ENCODE measurements at places on chromosomes 7 and 10.

- no peak for DNase-seq
These were observed 143.4 kb upstream of the KLF14 start for GRCh38 chr7:130877236-130877990.

DNA sequence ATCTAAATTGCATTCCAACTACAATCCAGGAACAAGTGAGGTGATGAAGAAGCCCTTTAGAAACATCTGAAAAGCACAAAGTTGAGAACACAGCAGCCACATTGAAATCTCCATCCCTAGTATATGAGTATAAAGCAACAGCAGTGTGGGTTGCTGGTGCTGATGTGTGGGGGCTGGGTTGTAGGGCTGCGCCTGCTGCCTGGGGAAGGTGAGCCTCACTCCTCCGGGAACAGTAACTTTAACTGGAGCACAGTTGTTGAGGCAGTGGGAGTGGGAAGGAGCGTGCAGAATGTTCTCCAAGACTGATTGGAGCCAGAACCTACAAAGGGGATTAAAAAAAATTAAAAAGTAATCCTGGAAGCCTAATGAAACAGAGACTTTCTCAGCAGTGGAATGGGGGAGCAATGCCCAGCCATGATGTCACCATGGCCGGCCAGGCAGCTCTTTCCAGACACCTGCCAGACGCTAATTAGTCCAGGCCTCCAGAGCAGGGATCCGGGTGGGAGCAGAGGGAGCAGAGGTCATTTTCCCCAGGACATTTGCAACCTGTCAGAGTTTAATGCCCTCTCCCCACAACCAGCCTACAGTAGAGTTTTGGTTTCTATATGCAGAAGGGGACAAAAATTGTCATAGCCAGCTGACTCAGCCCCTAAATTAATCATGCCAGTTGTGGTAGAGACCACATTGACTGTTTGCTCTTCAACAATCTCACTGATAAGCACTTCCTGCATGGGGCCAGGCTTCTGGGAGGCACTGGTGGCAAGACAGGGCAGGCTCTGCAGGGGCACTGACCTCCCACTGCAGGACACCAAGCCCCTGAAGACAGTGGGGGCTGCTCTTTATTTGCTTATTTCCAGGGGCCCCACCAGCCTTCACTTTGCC, 133.0 kb upstream of the ZNF32 start:
- DNase-seq = no peak

- no peak for DNase-seq
These were observed 101.9 kb upstream of the LAMB4 start for GRCh38 chr7:108232076-108232475.

DNA sequence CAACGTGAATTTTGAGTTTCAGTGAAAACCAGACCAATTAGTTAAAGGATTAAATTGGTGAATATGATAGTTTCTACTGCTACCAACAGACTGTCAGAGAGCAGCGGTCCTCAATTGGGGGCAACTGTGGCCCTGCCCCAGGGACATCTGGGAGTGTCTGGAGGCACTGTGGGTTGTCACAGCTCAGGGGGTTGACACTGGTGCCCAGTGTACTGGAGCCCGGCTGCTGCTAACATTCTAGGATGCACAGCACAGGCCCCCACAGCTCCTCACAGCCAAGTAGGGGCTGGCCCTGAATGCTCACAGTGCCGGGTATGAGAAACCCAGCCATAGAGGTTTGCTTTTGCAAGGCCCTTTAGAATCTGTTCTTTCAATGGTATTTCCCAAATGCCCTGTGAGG, 84.1 kb upstream of the CXCL12 start:
- DNase-seq = no peak

- DNase-seq = no peak
These were observed 17.9 kb downstream of the OGDHL start for GRCh38 chr10:49744091-49744685.

GRCh38 chr10:61397175-61397986, 55.8 kb downstream of the TMEM26 start:
- DNase-seq = no peak

DNA sequence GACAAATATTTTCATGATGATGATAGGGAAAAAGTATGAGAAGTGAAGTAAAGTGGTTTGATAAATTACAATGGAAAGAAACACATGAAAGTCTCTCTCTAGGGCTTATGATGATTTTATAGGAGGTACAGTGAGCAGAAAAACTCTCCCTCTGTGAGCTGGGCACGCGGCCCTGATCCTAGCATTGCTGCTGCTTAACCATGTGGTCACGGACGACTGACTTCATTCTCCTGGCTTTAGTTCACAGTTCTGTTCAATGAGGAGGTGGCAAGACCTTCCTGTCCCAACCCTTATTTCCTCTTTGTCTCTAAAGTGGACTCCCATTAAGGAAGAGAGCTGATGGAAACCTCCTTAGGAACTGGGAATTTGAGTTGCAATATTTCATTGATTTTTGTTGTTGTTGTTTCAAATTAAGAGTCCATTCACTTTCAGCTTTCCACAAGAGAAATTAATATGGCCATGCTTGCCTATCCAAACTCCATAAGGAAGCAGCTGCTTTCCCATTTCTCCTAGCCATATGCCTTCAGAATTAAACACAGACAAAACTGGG, 8.2 kb upstream of the PON3 start:
- DNase-seq = no peak

- no peak for DNase-seq
These were observed 6.3 kb upstream of the GSTK1 start for GRCh38 chr7:143256932-143257331.

DNA sequence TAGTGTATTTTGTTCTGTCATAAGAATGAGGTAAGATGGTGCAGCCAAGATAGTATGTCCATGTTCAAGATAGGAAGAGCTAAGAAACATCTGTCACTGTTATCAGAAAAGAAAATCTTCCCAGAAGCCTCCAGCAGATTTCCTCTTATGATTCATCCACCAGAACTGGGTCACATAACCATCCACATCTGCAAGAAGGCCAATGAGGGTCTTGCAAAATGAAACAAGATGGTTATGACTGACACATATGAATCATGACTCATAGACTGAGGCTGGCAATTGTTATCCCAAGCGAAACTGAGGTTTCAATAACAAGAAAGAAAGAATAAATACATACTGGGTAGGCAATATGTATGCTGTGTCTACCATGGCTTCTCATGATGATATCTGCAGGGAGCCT, 30.3 kb downstream of the CCNJ start:
- no peak for DNase-seq

DNA sequence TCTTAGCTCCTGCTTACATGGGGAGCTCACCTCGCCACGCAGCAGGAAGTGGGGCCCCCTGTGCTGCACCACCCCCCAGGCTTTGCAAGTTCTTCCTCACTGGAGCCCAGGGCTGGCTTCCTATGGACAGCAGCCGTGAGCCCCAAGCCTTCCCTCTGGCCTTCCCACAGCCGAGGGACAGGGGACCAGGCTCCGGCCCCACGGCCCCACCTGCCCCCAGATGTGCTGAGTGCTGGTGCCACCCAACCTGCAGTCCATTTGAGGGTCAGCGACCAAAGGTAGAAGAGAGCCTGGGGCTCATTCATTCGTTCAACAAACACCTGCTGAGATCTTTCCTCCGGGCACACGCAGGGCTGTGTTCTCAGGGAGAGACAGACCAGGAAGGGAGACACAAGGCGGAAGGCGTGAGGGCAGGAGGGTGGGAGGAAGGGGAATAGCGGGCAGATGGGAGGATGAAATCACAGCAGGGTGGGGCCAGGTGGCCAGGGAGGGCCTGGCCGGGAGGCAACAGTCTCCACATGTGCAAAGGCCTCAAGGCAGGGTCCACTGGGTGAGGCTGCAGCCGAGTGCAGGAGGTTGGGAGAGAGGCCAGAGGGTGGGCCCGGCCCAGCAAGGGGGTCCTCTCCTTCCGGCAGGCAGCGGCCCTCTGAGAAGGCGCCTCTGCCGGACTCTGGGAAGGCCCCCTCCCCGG, 100.1 kb downstream of the FOXL3 start:
- no peak for DNase-seq

- no peak for DNase-seq
These were observed 29.6 kb downstream of the STAM start for GRCh38 chr10:17673471-17674061.

GRCh38 chr10:119325131-119325530, 117.8 kb downstream of the GRK5 start:
- no peak for DNase-seq

GRCh38 chr7:148579366-148579765, 11.2 kb upstream of the C7orf33 start:
- DNase-seq = no peak

DNA sequence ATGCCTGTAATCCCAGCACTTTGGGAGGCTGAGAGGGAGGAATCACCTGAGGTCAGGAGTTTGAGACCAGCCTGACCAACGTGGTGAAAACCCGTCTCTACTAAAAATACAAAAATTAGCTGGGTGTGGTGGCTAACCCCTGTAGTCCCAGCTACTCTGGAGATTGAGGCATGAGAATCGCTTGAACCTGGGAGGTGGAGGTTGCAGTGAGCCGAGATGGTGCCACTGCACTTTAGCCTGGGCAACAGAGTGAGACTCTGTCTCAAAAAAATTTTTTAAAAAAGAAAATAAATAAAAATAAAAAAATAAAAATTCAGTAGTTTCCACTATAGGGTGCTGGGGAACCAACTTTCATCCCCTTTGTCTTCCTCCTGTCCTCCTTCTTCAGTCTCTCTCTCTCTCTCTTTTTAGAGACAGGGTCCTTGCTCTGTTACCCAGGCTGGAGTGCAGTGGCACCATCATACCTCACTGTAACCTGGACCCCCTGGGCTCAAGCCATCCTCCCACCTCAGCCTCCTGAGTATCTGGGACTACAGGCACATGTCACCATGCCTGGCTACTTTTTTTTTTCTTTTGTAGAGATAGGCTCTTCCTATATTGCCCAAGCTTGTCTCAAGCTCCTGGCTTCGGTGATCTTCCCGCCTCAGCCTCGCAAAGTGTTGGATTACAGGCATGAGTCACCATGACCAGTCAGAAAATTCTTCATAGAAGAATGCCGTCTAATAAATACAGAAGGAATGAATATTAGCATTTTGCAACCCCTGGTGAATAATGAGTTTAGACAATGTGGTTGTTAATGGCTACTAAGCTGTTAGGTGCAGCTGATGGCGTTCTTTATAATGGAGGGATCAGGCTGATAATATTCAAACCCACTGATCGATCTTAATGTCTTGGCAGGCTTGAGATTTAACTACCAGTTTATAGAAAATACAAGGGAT, 20.6 kb downstream of the RBM20 start:
- DNase-seq = no peak

GRCh38 chr7:30135301-30136116, 723 bp downstream of the MTURN start:
- no peak for DNase-seq

- no peak for DNase-seq
These were observed 168.6 kb downstream of the C7orf25 start for GRCh38 chr7:42743077-42743858.

- no peak for DNase-seq
These were observed 99.2 kb downstream of the CPXM2 start for GRCh38 chr10:123792248-123792978.

- DNase-seq = no peak
These were observed 143.2 kb upstream of the MGMT start for GRCh38 chr10:129323879-129324278.

GRCh38 chr7:113217314-113217713, 99.0 kb upstream of the SMIM30 start:
- no peak for DNase-seq

GRCh38 chr7:98456866-98457265, 56.0 kb upstream of the BAIAP2L1 start:
- no peak for DNase-seq

DNA sequence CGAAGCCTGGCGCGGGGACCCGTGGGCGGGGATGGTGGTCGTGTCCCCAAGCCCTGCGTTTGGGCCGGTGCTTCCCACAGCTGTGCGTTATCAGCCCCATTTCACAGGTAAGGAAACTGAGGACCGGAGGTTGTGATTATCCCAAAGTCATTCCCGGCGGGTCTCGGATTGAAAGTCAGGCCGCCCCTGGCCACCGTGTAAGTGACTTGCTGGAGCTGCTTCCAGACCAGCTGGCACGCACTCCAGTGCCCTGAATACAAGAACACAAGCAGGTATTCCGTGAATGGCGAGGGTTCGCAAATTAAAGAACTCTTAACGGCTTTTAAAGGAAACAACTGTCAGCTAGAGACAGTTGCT, 675 bp upstream of the ATE1 start:
- no peak for DNase-seq

DNA sequence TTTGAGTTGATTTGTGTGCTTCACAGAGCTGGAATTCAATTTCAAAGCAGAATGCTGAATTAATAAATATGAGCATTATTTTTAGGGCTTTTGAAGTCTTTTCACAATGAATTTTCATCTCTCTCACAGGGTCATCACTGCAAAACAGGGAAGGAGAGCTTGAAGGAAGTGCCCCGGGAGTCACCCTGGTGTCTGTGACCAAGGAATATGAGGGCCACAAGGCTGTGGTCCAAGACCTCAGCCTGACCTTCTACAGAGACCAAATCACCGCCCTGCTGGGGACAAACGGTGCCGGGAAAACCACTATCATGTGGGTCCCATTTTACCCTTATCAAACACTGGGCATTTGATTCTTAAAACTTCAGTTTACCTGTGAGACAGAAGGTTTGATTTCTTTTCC, 217.7 kb downstream of the ABCA13 start:
- DNase-seq = no peak

DNA sequence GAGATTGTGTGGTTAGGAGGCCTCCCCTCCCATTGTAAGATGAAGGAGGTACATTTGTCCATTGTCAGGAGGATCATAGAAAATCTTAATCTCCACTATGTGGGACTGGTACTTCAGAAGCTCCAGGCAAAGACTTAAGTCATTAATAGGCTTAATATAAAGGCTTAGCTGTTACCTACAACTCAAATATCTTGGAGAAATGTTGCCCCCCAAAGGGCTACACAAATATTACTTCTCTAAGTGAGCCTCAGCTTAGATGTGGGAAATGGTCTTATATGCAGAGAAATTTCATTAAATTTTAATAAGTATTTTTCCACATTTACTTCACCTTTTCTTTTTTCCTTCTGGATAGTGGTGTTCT, 27.2 kb downstream of the TAS2R41 start:
- DNase-seq = no peak

GRCh38 chr7:136309407-136309806, 332.2 kb upstream of the MTPN start:
- no peak for DNase-seq

DNA sequence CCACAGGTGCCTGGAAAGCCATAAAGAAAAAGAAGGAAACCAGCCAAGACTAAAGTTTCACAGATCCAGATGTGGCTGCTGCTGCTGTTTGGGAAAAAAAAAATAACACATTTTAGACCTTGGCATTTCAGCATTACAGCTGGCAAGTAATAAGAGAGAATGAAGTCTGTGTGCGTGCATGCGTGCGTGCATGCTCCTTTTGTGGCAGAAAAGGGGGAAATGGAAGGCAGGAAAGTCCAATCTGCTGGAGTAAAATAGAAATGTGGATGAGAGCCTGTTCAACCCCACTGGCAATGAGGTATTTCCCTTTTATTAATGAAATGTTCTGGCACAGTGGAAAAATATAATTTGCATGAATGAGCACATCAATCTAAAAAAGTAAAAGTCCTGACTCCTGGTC, 137.0 kb upstream of the SEMA3A start:
- no peak for DNase-seq

- no peak for DNase-seq
These were observed 246.5 kb downstream of the COBL start for GRCh38 chr7:51070151-51070550.
